ENCODE measurements at places on chromosomes 6 and 20. TPM values are rescaled to one million over a fixed set of nuclear protein-coding genes. Genes with fewer than 3 reads are reported as not detected.

DNA sequence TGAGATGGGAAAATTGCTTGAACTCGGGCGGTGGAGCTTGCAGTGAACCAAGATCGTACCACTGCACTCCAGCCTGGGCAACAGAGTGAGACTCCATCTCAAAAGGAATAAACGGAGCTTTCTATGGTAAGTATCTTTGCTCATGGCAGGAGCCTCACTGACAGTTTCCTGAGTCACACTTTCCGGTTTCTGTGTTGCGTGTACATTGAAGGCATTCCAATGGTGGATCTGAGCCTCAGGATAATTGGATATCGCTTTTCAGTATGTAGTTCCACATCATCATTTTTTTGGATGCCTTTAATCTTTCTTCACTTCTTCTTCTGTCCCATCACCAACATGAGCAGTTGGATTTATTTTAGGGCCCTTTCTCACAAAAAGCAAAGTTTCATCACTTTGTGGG, 28.6 kb upstream of the GTSF1L start:
- ATAC-seq: no peak

Gene ENPP1
- total RNA-seq: 54.7 TPM

- ATAC-seq: no peak
Measured at GRCh38 chr6:132285004-132285780, 116.1 kb downstream of the MOXD1 start.

GRCh38 chr6:154578004-154578559, 67.6 kb upstream of the CNKSR3 start:
- ATAC-seq: no peak

DNA sequence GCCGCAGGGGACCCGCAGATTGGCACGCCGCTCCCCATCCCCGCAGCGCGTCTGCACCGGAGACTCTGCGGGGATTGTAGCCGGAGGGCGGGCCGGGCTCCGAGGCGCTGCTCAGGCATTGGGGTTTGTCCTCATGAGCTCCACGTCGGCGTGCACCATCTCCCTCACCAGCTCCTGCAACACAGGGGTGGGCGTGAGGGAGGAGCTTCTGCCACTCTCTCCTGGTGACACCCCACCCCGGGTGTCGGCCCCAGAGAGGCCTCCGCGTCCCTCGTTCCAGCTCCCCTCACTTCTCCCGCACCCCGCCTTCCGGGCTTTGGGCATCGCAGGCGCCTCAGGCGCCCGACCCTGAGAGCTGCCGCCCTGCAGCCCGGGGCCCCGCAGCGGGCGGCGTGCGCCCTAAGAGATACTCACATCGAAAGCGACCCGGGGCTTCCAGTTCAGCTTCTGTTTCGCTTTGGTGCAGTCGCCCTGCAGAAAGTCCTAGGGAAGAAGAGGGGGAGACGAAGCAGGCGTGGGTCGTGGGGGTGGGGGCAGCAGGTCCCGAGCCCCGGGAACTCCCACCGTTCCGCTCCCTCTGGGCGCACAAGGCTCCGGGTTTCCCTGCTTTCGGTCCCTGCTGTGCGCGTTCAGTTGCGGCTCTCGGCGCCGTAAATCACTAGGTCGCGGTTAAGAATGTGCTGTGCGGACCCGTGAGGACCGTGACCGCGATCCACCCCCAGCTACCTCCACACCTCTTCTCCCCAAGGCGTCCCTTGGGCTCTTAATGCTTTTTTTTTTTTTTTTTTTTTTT, 14.5 kb downstream of the FOXC1 start:
- no peak for ATAC-seq

Gene LTB
- total RNA-seq: 0.57 TPM

DNA sequence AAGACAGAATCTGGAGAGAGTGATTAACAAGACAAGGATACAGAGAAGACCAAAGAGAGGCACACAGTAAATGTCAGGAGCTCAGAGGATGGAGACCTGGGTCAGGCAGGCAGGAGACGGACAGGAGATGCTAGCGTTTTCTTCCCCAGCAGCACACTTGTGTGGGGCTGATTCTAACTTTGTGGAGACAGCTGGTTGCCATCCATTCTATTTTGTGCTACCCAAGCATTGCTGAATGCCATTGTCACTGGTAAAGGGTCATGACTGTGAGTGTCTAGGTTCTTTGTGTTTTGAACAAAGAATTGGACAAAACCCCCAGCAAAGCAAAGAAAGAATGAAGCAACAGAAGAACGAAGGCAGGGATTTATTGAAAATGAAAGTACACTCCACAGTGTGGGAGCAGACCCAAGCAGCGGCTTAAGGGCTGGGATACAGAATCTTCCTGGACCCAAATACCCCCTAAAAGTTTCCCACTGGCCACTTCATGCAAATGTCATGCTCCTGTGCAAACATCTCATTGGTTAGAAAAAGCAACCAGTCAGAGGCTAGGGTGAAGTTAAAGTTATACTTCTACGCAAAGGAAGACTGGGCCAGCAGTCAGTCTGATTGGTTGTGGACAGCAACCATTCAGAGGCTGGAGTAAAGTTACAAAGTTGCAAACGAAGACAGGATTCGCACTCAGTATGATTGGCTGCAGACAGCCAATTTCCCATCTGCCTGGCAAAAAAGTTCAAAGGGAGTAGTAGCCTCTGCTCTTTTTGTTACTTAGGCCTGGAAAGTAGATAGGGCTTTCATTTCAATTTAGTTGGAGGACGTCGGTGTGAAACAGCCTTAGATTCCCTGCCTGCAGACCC, 17.5 kb downstream of the PTK7 start:
- peak; percentile 92 for ATAC-seq

Gene C6orf163
- total RNA-seq: 5.0 TPM

Gene CNR1
- 9.8 TPM for total RNA-seq

GRCh38 chr6:126252154-126252553, 87.8 kb upstream of the CENPW start:
- ATAC-seq: no peak

Gene PLCB4
- 21.9 TPM for total RNA-seq

- ATAC-seq: no peak
Measured at GRCh38 chr20:6525447-6526303, 241.8 kb upstream of the BMP2 start.
